ENCODE measurements at places on chromosomes 1 and 21. TPM values are rescaled to one million over a fixed set of nuclear protein-coding genes. Genes with fewer than 3 reads are reported as not detected.

GRCh38 chr1:180507795-180508724, 5.7 kb upstream of the ACBD6 start:
- DNase-seq = peak; percentile 23

- DNase-seq = no peak
Observed at GRCh38 chr1:91553177-91553591, 52.5 kb downstream of the CDC7 start.

DNA sequence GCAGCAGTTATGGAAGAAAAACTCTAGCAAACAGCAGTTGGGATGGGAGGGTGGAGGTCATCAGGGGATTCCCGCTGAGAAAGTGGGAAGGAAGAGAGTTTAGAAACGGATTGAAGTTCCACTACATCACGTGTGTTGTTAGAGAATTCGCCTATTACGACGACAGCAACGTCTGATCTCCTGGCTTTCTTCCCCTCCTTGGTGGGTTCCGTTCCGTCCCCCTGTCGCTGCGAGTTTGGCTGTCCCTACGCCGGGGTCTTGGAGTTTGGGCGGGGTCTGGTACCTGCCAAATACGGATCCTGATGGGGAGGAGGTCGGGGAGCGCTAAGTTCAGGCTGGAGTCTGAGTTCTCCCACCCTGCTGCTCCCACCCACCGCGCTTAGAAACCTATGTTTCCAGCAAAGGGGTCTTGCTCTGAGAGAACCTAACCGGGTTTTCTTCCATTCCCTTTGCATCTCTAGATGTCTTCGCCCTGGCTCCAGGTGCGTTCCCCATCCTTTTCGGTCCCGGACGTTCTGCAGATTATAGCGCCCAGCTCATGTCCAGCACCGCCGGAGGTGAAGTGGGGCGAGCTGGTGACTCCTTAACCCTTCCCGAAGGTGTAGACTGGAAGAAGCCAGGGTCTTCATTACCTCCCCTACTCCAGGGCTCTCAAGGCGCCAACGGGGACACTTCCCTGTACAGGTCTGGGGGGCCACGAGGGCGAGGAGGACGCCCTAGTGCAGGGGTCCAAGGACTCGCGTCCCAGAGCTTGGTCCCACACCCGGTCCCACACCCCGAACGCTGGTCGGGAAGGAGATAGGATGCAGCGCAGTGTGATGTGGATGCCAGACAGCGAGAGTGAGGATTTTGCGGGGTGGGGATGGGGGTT, 641 bp upstream of the KCNK2 start:
- no peak for DNase-seq

- DNase-seq = no peak
Observed at GRCh38 chr1:65363484-65363883, 54.1 kb downstream of the DNAJC6 start.

DNA sequence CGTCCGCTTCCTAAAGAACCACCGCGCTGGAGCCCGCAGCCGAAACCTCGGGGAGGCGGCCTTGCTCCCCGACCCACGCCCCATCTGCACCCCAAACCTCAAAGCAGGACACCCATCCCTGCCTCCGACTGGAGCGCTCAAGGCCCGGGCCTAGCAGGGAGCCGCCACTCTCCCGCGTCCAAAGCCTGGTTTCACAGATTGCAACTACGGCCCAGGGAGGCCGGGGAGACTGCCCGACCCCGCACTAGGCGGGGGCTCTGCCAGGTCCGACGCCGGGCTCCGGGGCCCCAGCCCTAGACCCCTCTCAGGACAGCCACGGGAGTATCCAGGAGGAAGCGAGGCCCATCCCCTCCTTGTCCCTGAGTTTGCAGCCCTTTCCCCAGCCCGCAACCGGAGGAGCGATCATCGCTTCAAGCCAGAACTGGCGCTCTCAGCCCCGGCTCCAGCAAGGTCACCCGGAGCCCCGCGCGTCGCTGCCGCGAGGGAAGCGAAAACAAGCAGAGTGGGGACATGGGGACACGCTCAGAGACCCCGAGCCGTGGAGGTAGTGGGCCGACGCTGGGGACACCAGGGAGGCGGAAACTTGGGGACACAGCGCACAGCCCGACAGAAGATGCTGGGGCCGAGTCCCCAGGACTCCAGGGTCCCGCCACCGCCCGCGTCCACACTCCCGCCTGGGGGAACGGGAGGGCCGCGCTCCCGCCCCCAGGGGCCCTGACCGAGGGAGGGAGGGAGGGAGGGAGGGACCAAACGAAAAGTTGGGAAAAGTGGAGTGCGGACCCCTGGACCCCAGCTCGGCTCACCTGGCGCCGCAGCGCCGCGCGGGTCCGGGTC, 433 bp downstream of the TMEM200B start:
- DNase-seq = no peak

DNA sequence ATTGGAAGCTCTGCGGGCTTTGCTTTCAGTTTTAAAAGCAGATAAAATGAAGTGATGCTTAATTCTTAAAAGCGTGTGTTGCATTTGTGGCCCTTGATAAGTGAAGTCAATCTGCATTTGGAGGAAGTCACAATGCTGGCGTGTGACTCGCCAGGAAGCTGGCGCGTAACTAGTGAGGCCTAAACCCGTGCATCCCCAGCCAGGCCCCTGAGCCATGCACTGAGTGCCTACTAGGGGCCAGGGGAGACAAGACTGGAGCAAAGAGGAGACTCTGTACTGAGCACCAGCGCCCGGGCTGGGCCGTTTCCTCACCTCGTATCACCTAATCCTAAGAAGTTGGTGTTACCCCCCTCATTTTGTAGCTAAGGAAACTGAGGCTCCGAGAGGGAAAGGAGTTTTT, 4.6 kb upstream of the DDOST start:
- no peak for DNase-seq

- DNase-seq = no peak
Observed at GRCh38 chr1:204684206-204684570, 1.4 kb downstream of the LRRN2 start.

DNA sequence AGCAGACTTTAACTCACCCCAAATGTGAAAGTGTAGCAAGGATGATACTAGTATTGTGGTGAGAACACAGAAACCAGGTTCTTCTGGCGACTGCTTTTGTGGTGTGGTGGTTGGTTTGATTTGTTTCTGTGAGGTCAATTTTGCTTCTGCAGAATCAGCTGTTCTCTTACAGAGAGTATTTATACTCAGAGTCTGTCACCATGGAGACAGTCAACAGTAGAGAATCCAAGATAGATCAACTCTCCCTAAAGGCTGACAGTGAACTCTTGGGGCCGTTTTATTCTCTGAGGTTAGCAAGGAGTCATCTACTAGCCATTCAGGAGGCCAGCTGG, at the start of gene CFAP107:
Gene CFAP107, plus strand, starts transcription at position 209 of the 332 bp plus-strand sequence. CDS start 231 bp downstream, outside the sequence.
- peak; percentile 6 for DNase-seq

GRCh38 chr1:223515421-223515820, 122.2 kb downstream of the CCDC185 start:
- peak; percentile 66 for DNase-seq

DNA sequence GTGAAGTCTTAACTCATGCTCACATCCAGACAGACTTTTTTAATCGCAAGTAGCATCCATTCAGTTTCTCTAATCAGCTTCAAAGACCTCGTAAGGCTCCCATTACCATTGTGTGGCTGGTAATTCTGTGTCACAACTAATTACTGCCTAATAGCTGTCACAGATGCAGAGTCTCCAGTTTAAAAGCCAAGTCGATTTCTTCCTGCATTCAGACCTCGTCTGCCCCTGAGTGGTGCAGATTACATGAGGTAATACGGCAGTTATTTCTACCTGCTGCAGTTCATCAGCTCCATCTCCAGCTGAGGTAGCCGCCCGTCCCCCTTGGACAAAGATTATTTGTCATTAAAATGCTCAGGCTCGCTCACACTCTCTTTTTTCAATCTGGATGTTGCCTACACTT, 34.4 kb upstream of the OLIG2 start:
- DNase-seq = no peak

DNA sequence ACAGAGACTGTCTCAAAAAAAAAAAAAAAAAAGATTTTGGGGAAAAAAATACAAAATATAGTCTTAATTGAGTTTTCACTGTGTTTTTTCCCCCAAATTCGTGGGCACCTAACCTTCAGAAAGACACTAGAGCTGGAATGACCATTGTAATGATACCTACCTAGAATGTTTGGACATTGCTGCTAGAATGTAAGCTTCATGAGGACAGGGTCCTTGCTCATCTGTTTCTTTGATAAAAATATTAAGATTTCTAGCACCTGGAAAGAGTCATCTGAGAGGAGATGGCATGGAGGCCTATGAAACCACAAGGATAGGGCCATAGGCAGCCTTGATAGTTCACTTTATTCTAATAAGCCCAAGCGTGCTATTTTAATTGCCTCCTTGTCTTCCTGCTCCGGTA, 6.5 kb downstream of the LRRC8D start:
- no peak for DNase-seq

Gene S100B
- 0.32 TPM for total RNA-seq
